ENCODE measurements at places on chromosomes 5 and 9.

- DNase-seq, result no peak
Measured at GRCh38 chr9:126722252-126722921, 82.5 kb upstream of the ZBTB43 start.

- DNase-seq, result no peak
Measured at GRCh38 chr9:93252116-93252780, 68.3 kb downstream of the WNK2 start.

DNA sequence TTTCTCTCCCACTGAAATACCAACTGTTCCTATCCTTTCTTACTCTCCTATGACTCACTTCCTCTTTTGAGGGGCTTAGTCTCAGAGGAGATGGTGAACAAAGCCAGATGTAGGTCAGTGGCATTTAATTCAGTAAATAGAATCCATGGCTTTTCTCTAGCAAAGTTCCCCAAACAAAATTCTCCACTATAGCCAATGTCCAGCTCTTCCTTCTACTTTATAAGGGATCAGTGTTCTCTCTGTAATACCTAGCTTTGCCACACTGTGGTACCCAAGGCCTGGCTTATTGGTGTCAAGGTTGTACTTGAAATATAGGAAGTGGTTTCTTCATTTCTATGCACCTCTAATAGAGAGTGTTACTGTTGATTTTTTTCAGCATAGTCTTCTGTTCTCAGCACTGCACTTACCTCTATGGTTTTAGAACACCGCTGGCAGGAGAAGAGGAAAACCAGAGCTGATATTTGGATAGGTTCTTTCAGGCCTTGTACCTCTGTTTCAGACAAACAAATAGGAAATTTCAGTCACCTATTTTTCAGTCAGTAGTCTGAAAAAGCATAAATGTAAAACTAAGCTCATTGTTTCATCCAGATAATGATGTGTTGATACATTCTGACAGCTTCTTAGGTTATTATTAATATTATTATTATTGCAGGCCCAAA is 40.6 kb upstream of the ITGA2 start:
- no peak for DNase-seq

DNA sequence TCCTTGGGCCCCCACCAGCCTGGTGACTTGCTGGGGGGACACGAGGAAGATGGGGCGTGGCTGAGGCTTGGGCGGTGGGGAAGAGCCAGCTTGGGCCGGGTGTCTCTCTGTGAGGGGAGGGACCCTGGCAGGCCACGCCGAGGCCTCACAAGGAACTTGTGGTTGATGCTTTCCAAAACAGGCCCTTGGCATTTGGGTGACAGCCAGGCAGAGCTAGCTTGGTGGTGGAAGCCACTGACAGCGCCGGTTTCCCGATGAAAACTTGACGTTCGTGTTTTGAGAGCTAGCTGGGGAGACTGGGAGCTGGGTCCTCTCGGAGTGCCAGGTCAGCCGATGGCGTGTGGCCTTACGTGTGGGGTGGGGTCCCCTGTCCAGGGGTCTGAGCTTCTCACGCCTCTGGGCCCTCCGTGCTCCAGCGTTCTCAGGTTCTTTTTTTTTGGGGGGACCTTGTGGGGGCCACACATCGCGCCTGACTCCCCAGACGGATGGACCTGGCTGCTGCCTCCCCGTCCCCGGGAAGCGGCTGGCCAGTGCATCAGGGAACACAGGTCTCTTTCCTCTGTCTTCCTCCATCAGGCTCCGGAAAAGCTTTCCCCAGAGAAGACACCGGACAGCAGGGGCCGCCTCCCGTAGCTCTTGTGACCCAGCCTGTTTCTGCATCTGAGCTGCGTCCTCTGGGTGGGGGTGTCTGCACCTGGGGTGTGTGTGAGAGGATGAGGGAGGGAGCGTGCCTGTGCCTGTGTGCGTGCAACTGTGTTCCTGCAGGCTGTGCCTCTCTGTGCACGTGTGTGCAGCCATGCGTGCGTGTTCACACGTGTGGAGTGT is 129.3 kb upstream of the LPCAT1 start:
- no peak for DNase-seq

GRCh38 chr5:149195962-149196361 is 54.7 kb downstream of the ABLIM3 start:
- no peak for DNase-seq

DNA sequence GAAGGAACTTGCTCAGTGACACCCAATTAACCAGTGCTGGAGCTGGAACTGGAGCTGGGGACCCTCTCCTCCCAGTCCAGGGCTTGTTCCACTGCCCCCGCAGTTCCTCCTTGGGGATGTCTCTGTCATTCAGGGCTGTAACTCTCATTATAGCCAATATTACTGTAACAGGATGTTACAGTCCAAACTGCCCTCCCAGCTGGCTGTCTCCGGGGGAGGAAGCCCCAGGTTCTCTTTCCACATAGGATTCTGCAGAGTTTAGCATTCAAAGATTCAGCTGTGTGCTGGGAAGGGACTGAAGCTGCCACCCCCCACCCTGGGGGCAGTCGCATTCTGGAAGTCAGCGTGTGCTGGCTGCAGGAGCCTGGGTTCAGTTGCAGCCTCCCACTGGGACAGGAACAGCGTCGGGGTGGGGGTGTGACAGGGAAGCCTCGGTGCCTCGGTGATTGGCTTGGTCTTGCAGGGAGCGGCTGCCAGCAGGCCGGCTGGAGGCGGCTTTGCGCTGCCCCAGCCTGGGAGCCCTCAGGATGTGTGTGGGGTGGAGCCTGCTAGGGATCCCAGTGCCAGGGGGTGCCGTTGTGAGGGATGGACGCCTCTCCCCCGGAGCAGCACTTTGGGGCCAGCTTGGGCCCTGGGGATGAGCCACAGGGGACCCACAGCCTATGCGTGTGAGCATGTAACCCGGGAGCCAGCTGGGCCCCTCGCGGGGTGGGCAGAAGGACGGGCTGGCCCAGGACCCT is 101.1 kb downstream of the RGS3 start:
- no peak for DNase-seq

DNA sequence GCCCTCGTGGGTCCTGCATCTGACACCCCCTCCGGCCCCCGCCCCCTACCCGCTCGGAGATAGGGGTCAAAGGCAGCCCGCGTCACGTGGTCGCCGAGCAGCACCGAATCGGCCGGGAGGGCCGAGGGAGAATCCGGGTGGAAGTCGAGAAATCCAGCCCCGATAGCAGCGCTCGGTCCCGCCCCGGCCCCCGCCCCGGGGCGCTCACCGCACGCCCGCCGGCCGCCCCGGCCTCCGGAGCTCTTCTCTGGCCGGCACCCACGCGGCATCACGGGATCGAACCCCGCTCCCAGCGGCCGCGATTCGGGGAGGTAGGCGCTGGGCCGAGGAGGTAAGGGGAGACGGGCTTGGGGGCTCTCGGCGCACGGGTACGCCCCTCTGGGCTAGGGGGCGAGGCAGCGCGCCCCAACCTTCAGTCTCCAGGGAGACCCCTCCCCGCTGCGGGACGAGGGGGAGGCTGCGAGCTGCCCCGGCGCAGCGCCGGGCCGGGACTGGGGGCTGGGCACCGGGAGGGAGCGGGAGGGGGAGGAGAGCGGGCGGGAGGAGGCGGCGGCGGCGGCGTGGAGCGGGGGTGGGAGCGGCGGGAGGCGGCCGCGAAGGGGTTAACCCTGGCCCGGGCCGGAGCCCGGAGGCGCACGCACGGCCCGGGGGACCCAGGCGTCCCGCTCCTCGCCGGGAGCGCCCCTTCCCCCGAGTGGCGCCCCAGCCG is 22.1 kb upstream of the NDST1 start:
- no peak for DNase-seq

DNA sequence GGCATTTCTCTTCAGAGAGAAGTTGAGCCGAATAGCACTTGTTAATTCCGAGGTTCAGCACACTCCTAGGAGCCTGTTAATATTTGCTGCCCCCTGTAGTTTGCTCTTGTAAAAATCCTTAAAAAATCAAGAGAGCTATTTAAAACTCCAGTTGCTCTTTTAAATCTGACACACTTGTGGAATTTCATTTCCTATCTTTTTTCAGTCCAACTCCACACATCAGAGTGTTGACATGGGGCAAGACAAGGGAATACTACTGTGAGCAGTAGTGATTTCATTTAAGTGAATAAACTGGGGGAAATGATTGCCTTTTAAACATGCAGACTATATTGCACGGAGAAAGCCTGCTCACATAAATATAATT is 1096.3 kb upstream of the DMAC1 start:
- peak; percentile 23 for DNase-seq

- DNase-seq, result no peak
Measured at GRCh38 chr5:150492621-150493020, 15.3 kb upstream of the NDST1 start.

DNA sequence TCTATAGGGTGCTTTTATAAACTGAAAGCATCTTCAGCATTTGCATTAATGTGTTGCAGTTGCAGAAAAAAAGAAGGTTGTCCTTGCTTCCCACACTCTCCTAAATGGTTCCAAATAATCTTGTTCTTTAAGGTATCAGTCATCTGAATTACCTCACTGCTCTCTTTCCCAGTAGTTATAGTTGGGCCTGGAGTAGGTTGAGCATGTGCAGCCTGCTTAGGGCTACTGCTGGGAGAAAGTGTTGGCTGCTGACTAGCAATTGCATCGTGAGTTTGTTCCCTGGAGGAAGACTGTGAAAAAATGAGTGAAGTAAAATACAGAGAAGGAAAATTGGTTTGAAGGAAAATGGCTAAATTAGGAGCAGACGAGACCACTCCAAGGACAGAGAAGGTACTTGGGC is 74.5 kb downstream of the PRR16 start:
- DNase-seq, result no peak

DNA sequence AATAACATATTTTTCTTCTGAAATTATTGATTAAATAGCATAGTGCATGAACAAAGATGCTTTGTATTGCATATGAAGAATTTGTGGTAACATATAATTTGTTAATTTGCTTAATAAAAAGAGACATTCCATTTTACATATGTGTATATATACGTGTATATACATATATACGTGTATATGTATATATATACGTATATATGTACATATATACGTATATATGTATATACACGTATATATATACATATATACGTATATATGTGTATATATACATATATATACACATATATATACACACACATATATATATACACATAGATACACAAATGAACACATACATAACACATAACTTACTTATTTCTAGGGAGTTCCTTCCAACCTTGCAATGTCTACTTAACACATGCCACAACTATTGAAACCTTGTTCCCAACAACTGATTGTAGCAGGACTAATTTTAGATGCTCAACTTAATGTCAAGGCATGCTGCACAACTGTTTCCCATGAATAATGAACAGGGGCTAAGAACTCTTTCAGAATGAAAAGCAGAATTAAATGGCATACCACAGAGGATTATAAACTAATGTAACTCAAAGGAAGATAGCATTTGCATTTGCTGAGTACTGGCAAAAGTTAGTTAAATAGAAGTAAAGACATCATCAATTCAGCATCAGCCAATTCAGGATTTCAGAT is 17.4 kb downstream of the KIF24 start:
- no peak for DNase-seq

DNA sequence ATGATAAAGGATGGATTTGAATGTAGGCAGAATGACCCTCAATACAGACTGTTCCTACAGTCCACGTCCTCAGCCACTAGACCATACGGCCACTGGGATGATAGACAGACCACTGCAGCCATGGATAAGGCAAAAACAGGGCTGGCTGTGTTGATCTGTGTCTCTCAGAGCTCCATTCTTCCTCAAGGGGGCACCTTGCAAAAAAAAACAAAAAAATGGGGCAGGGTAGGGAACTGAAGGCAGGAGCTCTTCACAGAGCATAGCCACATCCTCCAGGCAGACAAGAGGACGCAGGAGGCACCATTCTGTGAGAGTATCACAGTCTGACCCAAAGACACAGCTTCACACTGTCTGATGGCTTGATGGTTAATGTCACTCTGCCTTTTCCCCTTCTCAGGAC is 61.2 kb upstream of the GABRP start:
- no peak for DNase-seq

GRCh38 chr5:41413074-41413473 is 97.3 kb downstream of the PLCXD3 start:
- DNase-seq, result no peak

DNA sequence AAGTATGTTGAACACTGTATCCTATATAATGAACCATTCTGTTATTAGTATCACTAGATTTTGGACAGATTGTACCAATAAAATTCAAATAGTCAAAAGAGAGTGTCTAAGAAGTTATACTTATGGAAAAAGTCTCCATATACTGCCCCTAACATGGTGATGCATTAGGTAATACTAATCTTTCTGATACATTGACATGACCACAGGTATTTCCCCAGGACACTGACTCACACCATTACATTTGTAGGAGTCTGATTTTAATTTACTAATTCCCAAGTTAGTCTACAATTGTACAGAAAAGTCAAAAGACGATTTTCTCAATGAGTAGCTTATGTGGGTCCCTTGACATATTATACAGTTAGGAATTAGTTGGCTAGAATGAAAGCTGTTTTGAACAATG is 593.8 kb downstream of the ISL1 start:
- no peak for DNase-seq

- DNase-seq, result no peak
Measured at GRCh38 chr5:81027481-81028058, 67.4 kb downstream of the RASGRF2 start.

DNA sequence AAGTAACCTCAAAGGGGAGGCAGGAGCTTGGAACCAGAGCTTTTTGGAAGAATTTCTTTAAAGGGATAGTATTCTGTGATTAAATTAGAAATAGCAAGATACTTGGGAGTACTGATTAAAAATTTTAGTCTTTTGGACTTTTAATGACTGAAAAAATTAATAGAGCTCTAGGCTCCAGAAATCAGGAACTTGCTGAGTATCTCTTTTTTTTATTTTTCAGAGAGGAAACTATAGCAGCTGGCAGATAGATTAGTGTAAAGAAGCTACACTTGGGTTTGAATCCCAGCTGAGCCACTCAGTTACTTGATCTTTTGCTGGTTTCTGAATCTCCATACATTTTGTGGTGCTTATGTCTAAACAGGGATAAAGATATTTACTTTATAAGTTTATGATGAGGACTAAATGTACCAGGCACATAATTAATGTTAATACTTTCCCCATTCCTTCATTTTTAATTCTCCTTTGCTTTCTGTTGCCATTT is 94.2 kb upstream of the TNC start:
- no peak for DNase-seq

GRCh38 chr9:33289496-33289895 is 820 bp upstream of the NFX1 start:
- DNase-seq, result no peak

DNA sequence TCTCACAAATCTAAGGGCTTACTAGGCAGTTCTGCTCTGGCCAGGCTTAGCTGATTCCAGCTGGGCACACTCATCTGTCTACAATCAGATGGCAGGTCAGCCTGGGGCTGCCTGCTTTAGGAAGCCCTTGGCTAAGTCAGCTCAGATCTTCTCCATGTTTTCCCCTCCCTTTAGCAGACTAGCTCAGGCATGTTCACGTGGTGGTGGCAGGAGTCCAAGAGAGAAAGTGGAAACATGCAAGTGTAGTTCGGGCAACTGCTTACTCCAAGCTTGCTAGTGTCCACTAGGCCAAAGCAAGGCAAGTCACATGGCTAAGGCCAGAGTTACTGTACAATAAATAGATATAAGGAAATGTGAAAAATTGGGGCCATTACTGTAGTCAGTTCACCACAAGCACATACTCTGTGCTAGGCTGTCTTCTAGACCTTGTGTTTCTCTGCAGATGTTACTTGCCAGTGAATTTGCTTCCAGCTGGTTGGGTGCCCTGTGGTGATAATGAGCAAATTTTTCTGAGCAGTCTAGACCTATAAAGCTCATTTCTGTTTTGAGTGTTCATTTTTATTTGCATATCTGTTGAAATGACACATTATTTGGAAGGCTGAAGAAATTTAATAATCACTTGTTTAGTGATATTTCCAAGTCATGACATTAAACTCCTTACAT is 38.3 kb downstream of the RECK start:
- DNase-seq, result no peak
